ENCODE measurements at places on chromosomes 3 and 15.

DNA sequence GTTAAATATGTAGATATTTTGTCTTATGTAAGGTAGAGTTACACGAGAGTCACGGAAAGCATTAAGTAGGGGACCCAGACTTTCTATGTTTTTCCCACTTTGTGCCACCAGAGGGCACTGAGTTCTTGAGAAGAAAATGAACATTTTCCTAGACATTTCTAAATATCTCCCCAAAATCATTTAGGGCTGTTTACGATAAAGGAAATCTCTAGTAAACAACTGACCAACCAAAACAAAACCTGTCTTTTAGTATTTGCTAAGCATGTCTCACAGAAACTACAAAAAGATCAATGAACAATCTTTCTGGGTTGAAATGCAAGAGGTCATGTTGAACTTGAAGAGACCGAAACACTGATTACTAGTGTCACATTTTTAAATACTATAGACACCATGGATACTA lies 16.1 kb downstream of the POU1F1 start:
- no peak for DNase-seq

- no peak for DNase-seq
Measured at GRCh38 chr3:151552589-151552988, 91.7 kb upstream of the IGSF10 start.

GRCh38 chr3:169227911-169228310 lies 435.6 kb downstream of the MECOM start:
- no peak for DNase-seq

DNA sequence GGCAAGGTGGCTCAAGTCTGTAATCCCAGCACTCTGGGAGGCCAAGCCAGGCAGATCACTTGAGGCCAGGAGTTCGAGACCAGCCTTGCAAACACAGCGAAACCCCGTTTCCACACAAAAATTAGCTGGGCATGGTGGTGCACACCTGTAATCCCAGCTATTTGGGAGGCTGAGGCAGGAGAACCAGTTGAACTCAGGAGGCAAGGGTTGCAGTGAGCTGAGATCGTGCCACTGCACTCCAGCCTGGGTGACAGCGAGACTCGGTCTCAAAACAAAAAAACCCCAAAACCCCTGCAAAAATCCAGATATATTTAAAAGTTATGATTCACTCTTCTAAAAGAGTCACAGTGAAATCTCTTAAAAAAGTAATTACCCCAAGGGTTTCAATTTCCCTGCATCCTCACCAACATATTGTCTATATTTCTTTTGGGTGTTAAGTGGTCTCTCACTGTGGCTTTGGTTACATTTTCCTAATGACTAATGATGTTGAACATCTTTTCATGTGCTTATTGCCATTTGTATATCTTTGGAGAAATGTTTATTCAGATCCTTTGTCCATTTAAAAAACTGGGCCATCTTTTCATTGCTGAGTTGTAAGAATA lies 73.2 kb upstream of the UBP1 start:
- DNase-seq, result no peak

DNA sequence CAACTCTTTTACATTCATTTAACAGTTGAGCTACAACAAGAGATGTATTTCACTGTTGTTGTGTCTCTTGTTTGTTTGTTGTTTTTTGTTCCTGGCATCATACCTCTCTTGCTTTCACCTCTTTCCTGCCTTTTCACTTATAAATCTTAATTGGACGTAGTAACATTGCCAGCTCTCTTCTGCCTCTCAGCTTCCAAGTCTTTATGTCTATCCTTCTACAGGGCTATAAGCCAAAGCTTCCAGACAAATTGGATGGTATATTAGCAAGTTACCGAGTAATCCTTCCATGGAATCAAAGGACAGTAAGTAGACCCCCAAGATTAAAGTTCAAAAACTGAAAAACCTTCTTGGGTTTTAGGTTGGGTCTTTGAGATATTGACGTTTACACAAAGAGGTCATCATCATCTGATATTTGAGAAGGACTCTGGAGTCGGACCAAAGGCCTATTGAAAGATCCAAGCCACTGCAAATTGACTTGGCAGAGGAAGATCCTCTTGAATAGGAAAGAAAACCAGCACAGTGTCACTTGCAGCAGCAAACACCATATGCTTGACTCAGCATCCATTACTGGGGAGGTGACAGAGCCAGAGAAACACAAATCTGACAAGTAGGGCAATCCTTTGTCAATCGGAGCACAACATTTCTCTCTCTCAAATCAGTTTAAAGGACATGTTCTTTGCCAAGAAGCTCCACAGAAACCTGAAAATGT lies 648.5 kb upstream of the NR2F2 start:
- DNase-seq, result no peak

DNA sequence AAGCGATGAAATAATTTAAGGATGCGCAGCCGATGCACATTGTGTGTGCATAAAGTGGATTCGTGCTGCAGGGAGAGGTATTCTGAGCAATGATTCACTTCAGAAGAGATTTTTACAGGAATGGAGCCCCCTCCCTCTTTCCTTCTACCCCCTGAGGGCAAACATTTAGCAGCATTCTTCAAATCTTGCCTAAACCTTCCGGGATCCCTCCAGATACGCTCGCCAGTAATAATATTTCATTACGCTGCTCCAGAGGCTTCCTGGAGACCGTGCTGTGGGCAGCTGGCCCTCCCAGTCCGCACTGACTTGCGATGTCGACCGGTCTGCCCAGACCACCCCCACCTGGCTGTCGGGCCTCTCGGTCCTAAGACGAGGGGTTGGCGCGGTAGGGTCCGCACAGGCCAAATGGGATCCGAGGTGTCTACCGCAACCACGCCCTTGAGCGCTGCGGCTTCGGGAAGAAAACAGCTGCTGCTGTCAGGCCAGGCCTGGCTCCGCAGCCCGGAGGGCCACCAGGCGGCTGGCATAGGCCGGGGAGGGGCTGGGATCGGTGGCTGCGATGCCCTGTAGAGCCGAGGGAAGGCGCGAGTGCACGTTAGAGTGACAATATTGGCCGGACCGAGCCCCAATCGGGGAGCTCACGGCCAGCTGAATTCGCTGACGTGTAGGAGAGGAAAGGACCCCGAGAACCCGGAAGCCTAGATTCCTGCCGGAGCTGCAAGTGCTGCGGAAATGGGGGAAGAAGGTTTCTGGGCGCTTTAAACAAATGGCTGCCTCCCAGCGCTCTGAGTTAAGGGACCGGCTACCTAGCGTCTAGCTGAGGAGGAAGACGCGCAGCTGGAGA lies 14.3 kb downstream of the ZIC4 start:
- peak; percentile 93 for DNase-seq

- peak; percentile 45 for DNase-seq
Measured at GRCh38 chr3:172329070-172329469, 119.2 kb downstream of the GHSR start.

- DNase-seq, result no peak
Measured at GRCh38 chr3:194255252-194256039, 95.7 kb downstream of the CPN2 start.

- no peak for DNase-seq
Measured at GRCh38 chr3:35921718-35922117, 282.4 kb downstream of the ARPP21 start.

GRCh38 chr3:78285032-78285728 lies 1245.3 kb downstream of the ROBO2 start:
- no peak for DNase-seq

- peak; percentile 89 for DNase-seq
Measured at GRCh38 chr3:134308350-134308891, 57.8 kb upstream of the RYK start.

- DNase-seq, result no peak
Measured at GRCh38 chr3:123687286-123687685, 102.4 kb upstream of the HACD2 start.

- DNase-seq, result no peak
Measured at GRCh38 chr15:62124973-62125303, 40.1 kb downstream of the C2CD4B start.

DNA sequence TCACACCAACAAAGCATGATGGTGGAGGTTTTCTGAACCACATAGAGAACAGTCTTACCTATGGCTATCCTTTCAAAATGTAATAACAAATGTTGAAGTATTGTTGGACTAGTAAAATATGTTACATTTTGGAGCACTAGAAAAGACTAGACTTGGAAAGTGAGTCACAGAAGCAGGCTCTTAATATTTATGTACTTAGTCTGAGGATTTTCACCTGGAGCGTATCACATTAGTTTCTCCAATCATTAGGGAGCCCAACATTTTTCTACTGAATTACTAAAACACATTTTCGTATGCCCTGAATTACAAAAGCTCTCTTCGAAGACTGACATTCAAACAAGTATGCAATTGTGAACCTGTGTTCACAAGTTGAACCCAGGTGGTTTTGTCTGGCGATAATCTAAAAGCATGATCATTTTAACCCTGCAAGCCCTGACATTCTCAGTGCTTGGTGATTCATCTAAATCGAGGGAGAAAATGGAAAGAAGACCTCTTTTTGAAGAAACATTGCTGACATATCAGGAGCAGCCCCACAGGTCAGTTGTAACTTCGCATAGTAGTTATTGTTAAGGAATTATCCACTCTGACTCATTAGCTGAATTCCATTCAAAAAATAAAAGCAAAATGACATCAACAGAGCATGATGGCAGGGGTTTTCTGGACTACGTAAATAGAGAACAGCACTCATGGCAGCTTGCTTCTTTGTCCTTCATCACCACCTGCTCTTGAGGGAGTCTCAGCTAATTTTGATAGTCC lies 679.8 kb upstream of the NECTIN3 start:
- DNase-seq, result no peak

GRCh38 chr3:50276762-50277101 lies 2.2 kb upstream of the LSMEM2 start:
- no peak for DNase-seq

DNA sequence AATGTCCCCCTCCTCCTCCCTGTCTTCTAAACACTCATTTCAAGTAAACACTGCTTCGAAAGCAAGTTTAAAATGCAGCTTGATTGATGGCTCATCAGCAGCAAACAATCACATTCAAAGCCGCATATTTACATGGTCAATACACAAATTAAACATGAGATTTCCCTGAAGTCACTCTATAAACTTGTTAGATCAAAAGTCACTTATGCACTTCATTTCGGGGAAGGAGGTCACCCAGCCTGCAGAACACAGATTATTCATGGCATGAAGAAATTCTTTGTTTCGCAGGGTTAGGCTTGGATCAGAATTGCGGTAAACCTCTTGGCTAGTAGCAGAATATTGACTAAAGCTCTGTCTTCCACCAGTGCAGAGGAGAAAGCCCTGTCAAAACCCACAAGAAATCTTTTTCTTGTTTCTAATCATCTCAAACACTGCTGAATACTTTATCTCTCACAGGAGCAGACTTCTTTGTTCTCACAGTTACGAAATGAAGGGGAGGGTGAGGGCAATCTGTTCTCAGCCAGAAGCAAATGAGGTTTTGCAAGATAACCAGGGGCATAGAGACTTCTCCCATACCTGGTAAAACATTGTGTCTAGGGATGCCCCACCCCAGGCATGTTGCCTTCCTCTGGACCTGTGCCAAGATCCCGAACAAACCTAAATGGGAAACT lies 133.3 kb upstream of the CHL1 start:
- DNase-seq, result no peak

DNA sequence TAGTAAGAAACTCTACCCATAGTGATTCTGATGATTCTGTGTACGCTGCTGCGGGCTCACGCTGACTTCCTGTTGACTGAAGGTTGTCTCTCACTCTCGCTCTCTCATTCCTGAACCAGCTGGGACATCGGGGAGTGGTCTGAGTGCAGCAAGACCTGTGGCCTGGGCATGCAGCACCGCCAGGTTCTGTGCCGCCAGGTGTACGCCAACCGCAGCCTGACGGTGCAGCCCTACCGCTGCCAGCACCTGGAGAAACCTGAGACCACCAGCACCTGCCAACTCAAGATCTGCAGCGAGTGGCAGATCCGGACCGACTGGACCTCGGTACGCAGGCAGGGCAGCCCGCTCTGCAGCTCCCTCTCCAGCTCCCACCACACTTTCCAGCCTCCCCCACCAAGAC lies 63.6 kb upstream of the NR2E3 start:
- DNase-seq, result no peak

GRCh38 chr15:100704281-100705055 lies 102.1 kb downstream of the ASB7 start:
- DNase-seq, result no peak
